ENCODE measurements at places on chromosomes 16 and 17.

GRCh38 chr17:9062399-9062902 is 41.1 kb downstream of the NTN1 start:
- DNase-seq: no peak

GRCh38 chr16:20899071-20899470 is 1.1 kb downstream of the DCUN1D3 start:
- peak; percentile 44 for DNase-seq

DNA sequence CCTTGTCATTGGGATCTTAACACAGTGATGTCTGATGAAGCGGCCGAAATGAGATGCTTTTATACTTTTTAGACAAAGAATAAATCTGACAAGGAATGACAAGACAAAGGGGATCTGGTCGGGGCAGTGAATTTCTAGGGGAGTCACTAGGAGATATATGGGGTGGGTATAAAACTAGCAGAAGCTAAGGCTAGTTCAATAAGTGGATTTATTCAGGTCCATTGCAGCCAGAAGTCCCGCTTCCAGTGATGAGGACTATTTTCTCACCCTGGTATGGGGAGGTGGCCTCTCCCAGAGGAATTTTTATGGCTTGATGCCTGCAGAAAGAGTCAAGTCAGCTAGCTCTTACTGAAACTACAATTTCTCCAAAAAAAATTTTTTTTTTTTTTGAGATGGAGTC is 23.9 kb downstream of the SLC38A8 start:
- peak; percentile 14 for DNase-seq

- no peak for DNase-seq
These were observed 99.2 kb downstream of the NTN1 start for GRCh38 chr17:9120471-9120870.

GRCh38 chr16:56197192-56197992 is 6.1 kb downstream of the GNAO1 start:
- DNase-seq: no peak

DNA sequence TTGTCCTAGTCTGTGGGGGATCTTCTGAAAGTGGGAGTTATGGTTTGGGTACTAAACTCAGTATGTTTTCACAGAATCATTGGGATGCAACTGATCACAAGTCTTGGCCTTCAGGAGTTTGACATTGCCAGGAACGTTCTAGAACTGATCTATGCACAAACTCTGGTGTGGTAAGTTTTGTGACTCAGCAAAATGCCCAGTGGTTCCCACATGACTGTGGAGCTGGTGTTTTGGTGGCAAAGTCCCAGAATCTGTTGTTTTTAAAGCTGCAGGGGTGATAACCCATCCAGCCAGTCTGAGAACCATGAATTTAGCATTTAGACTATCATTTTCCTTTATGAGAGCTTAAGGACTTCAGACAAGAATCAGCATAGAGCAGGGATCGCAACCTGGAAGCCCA is 40.6 kb downstream of the GDE1 start:
- DNase-seq: no peak

DNA sequence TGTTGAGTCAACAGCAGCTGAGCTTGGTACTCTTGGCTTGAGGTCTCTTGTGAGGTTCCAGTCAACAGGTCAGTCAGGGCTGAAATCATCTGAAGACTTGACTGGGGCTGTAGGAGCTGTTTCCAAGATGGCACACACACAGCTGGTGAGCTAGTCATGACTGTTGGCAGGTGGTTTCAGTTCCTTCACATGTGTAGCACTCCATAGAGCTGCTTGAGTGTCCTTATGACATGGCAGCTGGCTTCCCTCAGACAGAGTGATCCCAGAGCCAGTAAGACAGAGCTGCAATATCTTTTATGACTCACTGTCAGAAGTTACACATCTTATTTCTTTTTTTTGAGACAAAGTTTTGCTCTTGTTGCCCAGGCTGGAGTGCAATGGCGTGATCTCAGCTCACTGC is 19.5 kb upstream of the GAS7 start:
- DNase-seq: no peak

DNA sequence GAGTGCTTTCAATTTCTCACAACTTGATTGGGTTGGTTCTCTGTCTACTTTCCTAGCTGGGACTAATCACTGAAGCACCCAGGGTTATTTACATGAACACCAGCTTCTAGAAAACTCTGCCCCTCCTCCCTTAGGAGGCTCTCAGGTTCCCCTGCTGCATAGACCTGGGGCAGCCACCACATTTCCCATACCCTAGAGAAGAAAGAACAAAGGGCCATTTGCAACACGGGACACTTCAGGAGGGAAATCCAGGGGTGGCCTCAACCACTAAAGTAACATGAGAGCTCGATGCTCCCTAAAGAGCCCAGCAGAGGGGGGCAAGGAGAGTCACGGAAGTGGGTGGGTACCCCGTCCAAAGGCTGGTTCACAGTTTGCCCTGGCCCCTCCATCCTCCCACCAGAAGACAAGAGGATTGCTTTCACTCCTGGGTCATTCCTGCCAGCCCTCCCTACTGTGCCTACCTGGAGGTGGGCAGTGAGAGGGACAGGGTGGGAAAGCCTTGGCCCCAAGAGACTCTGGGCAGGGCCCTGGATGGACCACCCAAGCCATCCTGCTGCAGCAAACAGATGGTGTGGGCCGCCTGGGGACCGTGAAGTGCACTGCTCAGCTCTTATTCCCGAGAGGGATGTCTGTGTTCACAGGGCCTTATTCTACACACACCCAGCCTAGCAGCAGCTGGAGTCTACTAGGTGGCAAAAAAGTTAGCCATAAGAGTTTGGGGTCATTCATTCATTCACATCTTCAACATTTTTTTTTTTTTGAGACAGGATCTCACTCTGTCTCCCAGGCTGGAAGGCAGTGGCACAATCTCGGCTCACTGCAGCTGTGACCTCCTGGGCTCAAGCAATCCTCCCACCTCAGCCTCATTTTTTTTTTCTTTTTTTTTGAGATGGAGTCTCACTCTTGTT is 392.1 kb downstream of the SOX9 start:
- no peak for DNase-seq

Measured in mesendoderm (in vitro differentiated cells).